ENCODE measurements at places on chromosomes 4 and X.

- no peak for DNase-seq
Observed at GRCh38 chr4:162221148-162221547, 57.3 kb upstream of the FSTL5 start.

GRCh38 chr4:5267408-5267807 lies 216.1 kb downstream of the STK32B start:
- no peak for DNase-seq

- no peak for DNase-seq
Observed at GRCh38 chr4:24642981-24643547, 58.7 kb upstream of the DHX15 start.

GRCh38 chr4:25123236-25123635 lies 37.0 kb downstream of the SEPSECS start:
- DNase-seq = no peak

GRCh38 chr4:108272046-108272445 lies 103.3 kb upstream of the LEF1 start:
- no peak for DNase-seq

GRCh38 chr4:160826339-160826679 lies 1337.5 kb downstream of the FSTL5 start:
- no peak for DNase-seq

DNA sequence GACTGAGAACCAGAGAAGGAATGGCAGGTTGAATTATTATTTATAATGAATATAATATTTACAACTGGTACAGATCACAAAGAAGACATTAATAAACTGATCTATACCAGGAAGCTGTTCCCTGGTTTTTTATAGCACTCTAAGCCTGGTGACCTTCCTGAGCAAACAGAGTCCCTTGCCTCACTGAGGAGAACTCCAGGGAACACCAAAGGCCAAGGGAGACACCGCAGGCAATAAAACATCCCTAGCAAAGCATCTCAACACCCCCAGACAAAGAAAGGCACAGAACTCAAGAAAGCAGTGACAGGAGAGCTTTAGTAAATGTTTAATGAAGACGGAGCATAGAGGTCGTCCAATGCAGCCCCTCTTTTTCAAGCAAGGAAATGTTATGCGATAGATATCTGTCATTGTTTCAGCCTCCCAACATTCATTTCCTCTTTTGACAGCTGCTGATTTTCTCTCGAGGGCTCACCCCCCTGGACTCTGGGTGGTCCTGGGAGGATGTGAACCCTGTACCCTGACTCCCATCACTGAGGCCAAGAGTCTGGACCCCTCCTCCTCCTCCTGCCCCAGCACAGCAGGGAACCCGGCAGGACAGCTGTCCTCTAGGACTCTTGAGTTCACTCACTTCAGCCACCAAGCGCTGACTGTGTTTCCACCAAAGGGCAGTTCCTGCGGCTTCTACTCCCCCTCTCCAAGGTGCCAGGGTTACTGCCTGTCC lies 342.5 kb upstream of the GATB start:
- DNase-seq = no peak

DNA sequence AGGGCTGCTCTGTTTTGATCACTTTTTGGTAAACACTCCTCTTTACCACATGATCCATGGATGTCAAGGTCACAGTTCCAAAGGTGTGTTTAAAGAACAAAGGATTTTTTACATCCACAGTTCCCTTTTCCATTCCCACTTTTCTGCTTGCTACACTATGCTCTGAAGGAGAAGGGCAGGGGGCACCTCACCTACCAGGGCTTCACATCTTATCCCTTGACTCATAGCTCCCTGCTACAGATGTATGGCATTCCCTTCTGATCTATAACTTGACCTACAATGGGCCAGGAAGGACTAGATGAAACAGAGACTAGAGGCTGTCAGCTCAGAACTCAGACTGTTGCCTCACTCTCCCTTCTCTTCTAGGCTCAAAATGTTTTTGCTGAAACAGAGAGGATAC lies 233.1 kb upstream of the RPS6KA3 start:
- DNase-seq = no peak

- DNase-seq = no peak
Observed at GRCh38 chr4:11469650-11470437, 41.1 kb upstream of the HS3ST1 start.

DNA sequence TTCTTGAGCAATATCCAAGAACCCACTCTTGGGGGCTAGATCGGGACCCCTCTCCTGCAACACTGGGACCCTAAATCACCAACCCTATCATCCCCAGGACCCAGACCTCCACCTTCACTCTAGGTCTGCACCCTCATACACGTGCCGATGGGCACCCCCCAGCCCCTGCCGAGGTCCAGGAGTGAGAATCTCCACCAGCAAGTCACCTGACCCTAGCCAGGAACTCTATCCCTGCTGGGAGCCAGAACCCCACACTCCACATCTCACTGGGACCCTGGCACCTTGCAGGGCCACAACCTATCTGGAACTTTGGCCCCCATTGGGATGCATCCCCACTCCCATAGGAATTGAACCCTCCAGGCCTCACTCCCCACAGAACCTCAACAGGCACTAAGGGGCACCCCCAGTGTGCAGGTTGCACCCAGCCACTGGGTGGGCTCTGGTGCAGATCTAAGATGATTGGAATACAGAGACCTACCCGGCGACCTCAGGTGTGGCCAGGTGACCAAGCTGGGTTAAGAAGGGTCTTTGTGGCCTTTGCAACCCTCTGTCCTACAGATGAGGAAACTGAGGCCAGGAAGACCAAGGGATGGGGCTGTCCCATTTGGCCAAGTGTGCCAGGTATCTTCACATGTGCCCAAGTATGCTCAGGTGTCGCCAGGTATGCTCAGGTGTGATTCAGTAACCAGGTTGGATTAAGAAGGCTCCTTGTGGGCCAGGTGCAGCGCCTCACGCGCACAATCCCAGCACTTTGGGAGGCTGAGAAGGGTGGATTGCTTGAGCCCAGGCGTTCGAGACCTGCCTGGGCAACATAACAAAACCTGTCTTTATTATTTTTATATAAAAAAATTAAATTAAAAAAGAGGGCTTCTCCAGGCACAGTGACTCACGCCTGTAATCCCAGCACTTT lies 3.1 kb upstream of the DHRSX start:
- DNase-seq = no peak

DNA sequence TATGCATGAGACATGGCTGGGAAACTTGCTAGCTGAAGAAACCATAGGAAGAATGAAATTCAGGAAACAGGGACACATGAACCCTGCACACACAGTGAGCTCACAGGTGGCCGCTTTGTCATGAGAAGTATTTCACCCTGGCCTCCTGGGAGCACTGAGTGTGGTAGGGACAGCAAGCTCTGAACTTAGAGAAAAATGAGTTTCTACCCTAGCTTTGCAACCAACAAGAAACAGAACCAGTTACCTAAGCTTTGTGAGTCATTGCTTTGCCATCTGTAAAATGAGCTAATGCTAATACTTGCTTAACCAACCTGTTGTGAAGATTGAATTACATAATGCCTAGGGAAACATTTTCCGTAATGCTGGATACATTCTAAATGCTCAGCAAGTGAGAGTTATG lies 206.6 kb upstream of the HS3ST1 start:
- DNase-seq = no peak

GRCh38 chr4:3419836-3420605 lies 21.7 kb upstream of the HGFAC start:
- no peak for DNase-seq

DNA sequence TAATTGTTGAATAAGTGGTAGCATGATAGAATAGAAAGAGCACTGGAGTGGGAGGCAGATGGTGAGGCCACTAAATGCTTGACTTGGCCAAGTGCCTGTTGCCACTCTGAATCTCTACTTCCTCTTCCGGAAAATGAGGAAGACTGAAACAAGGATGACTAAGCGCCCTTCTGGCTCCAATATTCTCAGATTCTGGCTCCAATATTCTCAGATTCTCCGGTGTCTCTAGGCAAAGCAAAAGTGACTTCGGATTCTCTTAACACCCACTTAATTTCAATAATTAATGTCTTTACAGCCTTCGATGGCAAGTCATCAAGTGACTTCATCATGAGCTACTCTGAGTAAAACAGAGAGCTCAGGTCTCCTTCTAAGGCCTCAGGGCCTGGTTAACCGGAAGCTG lies 402.2 kb upstream of the FGF13 start:
- DNase-seq = no peak

DNA sequence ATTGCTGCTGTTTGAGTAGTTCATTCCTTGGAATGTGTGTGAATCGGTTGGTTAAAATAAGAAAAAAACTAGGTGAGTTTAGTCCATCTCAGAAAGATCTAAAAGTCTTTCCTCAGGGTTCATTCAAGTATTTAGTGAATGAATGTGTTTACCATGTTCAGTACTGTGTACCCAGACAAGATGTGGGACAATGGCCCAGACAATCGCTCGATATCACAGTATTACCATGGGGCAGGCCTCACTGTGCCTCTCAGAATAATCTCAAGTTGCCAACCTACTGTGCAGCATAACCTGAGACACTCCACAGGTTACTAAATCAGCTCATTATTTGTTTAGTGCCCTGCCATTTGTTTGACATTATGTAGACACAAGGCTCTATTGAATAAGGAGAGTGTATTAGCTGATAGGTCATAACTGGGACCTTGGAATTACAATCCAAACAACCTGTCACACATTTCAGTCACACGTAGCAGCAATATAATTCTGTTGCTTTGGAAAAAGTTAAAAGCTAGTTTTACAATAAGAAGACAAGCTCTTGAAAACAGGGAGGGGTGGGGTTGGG lies 24.9 kb upstream of the AMOT start:
- DNase-seq = no peak

GRCh38 chr4:244471-244870 lies 60.8 kb downstream of the ZNF732 start:
- peak; percentile 6 for DNase-seq

- no peak for DNase-seq
Observed at GRCh38 chr4:80566203-80566872, 230.8 kb downstream of the CFAP299 start.

- DNase-seq = no peak
Observed at GRCh38 chrX:41445171-41445570, 2.0 kb upstream of the NYX start.

DNA sequence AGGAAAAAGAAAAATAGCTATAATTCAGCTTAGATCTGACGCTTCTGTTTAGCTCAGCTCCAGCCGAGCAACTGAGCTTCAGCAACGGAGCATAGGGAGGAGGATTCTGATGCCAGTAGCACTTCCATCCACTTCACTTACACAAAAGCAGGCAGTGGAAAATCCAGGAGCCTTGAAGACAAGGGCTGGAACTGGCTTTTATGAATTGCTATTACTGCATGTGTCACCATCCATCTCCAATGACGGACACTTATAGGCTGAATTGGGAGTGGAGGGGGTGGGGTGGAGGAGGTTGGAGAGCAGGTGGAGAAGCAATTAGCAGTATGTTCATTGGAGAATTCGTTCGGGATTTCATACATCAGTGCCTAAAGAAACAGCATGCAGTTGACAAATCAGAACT lies 15.6 kb downstream of the ENOX2 start:
- no peak for DNase-seq

- no peak for DNase-seq
Observed at GRCh38 chr4:16794816-16795445, 103.5 kb downstream of the LDB2 start.

DNA sequence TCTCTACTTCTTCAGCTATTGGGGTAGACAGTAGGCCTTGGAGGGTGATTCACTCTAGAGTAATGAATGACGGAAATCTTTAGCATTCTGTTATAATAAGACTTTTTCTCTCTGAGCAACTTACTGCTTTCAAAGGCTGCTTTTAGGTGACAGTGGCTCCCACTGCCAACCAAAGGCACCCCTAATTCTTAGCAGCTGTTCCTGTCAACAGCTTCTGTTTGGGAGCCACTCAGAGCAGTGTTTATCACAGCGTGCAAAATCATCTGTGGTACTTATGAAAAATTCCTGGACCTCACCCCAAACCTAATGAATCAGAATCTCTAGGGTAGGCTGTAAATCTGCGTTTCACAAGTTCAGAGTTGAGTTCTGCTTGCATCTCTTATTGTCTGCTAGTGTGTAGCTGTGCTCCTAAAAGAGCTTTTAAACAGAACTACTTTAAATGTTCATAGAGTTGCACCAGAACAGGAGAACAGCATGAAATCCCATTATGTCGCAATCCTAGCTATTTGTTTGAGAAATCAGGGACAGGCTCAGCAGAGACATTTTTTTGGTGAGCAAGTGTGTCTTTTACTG lies 52.8 kb upstream of the POU4F2 start:
- DNase-seq = no peak

DNA sequence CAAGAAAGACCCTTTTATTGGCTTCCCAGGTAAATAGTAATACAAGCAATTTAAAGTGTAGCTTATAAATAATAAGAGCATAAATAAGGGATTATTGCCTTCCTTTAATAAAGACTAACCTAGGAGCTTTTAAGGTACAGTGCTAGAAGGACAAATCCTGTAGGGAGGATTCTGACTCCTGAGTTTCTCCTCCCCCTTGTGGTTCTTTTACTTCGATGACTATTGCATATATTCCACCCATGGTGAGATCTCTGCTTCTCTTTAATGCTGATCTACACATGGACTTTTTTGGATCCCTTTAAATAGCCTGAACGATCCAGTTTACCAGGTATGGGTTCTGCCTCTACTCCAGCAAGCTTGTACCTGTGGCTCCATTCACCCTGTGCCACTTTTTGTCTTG lies 2.5 kb downstream of the GALNT7 start:
- no peak for DNase-seq

GRCh38 chrX:140040386-140040785 lies 75.1 kb upstream of the CXorf66 start:
- DNase-seq = no peak

DNA sequence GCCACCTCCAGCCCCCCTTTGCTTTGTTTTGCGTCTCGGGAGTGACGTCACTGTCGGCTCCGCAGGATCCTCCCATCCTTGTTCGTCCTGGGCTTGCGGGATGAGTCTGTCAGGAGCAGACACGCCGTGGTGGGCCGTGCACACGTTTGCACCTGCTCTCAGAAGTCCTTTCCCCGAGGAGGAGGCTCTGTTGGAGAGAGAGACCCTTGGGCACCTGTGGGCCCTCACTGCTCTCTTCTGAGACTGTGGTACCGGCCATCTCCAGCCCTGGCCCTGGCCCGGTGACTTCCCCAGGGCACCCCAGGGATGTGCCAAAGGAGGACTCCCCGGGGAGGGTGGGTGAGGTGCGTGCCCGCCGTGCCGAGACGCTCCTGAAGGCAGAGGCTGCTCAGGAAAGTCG lies 76.1 kb upstream of the PPP2R3B start:
- no peak for DNase-seq

GRCh38 chr4:77819404-77819842 lies 255 bp upstream of the CNOT6L start:
- DNase-seq = peak; percentile 58

GRCh38 chrX:129318375-129318774 lies 204.9 kb downstream of the SMARCA1 start:
- DNase-seq = no peak
